ENCODE measurements at places on chromosomes 1 and 21.

DNA sequence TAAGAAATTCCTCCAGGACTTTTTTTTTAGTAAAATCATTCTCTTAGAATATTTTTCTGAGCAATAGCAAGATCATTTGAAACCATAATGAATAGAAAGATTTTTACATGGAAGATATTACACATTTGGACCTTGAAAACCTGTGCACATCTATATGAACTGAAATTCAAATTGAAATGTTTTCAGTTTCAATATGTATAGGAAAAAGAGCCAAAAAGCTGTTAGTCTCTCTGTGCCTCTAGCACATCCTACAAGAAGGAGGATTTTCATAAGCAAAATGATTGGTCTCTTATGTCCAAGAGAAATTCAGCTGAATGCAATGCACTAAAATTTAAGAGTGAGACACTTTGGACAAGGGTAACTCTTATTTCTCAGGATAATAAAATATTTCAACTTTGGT, 8.2 kb downstream of the HMCN1 start:
- DNase-seq, result no peak

GRCh38 chr1:19662313-19662712, 2.4 kb upstream of the HTR6 start:
- DNase-seq, result no peak

DNA sequence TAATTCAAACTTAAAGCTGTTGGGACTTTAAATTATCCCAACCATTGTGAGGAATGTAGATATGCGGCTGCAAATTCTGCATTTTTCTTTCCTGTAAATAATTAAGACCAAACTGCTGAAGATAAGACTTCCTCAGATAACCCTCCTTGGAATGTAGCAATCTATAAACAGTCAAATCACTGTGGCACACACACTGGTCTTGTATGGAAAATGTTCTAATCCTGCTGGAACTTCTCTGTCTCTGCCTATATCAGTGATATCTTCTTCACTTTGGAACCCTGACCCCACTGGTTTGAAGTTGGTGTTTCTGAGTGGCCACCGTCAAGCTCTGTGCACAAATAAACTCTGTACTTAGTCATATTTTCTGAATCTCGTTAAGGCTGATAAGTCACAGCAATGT, 32.9 kb downstream of the HSF2BP start:
- no peak for DNase-seq

DNA sequence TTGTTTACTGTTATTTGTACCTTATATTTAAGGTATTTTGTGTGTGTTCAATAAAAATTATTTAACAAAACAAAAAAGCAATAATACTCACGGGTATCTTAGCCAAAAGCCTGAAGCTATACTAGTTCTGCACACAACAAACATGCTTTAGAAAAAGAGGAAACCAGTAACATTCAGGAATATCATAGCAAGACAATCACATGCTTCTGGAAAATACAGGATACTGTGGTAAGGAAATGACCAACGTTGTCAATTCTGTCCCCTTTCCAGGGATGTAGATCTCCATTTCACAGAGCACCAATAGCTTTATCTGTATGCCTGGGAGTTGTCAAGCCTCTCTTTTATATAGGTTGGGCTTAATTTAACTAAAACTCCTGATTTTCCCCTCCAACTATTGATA, 288.4 kb downstream of the SMYD3 start:
- no peak for DNase-seq
